Stimulated activated CD4-positive, alpha-beta T cell treated with anti-CD3 and anti-CD28 coated beads, Interleukin-15, amount 100 ng/mL, for 1 hour (primary cell): ENCODE measurements at places on chromosomes 6 and 20.

DNA sequence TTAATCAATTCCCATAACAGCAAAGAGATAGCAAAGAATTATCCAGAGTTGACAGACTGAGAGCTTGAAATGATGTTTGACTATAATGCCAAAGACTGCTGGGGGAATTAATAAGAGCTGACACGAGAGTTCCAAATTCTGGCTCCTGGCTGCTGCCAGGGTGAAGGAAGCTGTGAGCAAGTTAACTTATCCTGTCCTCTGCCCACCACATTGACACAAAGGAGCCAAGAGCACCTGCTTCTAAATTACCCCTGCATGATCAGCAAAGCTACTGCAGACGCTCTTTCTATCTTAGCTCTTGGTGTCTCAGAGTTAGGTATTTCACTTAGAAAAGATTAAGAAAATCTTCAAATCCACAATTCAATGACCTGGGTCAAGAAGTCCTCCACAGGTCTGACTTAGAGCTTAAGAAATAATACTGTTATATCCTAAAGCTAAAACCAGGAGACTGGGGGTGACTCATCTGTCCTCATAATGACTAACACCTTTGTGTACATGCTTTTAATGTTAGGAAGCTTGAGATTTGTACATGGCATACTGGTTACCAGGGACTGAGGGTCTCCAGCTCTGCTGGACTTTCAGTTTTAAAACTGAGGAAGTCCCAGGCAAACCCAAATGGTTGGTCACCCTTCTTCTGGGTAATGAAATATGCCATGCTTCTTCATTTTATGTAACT lies 13.2 kb upstream of the FRK start:
- DNase-seq, result no peak

DNA sequence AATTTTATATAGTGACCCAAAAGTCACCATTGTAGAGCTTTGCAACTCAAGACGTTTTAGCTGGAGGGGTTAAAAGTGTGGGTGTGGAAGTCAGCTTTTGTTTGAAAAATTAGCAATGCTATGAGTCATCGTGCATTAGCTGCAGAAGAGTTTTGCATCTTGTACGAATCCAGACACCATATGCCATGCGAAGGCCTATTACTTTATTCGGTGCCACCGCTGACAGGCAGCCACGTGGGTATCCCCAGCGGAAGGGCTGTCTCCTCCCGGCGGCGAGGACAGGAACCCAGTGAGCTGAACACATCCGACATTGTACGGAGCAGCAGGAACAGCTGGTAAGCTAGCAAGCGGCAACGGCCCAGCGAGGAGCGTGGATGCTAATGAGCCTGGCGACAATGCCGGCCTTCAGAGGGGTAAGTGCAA lies 84.4 kb downstream of the INSM1 start:
- no peak for DNase-seq

DNA sequence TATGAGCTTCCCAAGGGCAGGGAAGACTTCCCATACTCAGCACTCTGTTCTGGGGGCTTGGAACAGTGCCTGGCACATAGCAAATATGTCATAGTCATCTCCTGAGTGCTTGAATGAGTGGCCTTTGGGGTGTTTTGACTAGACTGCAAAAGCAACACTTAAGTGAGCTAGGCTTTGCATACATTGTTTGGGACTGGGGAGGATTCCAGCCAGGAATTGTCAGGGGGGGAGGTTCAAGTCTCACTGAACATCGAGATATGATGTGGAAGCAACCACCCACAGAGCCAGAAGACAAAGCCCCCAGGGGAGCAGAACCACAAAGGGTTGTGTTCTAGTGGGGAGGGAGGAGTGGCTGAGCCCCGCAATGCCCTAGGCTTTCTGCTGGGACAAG lies 98.4 kb downstream of the SYCP2 start:
- no peak for DNase-seq

GRCh38 chr6:87522686-87523085 lies 49.9 kb downstream of the SLC35A1 start:
- DNase-seq, result no peak

- DNase-seq, result no peak
These were observed 3.4 kb downstream of the MED20 start for GRCh38 chr6:41917528-41917927.

DNA sequence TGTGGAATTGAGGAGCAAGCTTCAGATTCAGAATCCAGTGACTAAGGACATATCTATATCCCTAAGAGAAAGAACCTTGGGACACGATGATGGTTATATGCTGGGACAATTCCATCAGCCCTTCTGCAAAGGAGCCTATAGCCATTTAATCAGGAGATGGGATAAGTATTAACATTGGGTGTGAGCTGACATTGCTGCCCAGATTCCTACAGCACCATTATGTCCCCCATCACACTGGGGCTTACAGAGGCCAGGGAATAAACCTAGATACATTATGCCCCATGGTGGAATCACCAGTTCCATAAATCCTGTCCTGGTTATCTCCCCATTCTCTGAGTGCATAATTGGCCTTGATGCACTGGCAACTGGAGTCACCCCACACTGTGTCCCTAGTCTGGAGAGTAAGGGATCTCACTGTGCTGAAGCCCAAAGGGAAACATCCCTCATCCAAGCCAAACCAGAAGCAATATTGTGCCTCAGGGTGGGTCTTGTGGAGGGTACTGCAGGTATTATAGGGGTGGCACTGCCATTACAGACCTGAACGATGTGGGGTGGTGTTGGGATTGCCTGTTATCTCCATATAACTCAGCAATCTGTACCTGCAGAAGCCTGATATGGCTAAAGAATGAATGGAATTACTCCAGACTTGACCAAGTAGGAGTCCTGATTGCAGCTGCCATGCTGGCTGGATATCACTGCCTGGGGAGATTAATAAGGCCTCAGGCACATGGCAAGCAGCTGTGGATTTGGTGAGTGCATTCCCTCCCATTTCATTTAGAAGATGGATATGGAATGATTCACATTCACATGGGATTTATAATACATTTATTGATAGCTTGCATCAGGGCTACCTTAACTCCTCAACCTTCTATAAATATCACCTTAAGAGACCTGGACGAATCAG lies 5.0 kb downstream of the HLA-A start:
- DNase-seq, result no peak

DNA sequence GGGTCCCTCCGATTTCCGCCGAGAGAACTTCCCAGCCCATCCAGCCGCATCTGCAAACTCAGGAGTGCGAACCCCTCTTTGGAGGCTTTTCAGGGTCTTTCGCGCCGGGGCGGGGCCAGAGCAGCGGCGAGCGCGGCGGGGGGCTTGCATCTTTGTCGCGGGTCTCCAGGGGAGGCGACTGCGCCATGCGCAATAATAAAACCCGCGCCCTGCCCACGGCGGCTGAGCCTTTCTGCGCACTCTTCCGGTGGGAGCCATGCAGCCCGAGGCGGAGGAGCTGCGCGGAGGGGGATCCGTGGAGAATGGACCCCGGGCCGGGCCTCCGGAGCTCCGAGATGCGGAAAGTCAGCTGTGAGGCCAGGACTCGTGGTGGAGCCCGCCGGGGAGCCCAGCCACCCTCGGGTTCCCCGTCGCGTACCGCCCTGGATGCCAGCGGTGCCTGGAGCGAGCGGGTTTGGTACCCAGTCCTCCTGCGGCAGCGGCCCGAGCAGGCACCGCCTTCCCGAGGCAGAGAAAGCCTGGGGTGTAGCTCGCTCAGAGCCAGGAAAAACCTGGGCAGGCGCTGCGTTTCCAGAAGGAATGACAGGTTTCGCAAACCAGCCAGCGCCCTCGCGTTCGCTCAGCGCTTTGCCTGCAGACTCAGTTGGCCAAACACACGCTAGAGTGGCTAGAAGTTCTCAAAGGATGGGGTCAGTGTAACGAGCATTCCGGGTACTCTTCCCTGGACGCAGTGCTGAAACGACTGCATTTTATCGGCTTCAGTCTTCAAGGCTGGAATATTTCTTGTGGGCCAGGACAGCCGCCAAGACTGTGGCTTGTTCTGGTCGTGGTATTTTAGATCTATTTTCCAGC lies 1.2 kb downstream of the AKAP12 start:
- DNase-seq, result no peak

DNA sequence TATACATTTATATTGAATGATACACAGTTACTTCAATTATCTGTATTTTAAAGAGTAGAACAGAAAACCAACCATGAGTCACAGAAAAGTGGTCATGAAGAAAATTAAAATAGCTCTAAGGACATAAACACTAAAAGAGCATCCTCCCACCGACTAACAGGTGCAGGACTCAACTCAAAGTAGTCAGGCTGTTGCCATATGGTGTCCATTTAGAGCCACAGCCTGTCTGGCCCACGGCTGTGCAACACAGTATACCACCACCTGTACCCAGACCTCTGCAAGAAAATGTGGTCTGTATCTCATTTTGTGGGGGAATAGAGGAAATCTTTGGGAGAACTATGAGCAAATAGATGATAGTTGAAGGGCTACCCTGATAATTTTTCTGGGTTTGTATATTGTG lies 449.8 kb upstream of the RNF217 start:
- no peak for DNase-seq

GRCh38 chr20:63373996-63374395 lies 12.8 kb upstream of the CHRNA4 start:
- DNase-seq, result no peak

GRCh38 chr6:154848580-154848979 lies 115.4 kb downstream of the SCAF8 start:
- DNase-seq, result no peak
